ENCODE measurements at places on chromosomes 11 and 22.

GRCh38 chr22:47615051-47615450, 852.6 kb downstream of the TBC1D22A start:
- peak; percentile 43 for DNase-seq

- DNase-seq: no peak
Observed at GRCh38 chr11:114307524-114308203, 11.5 kb downstream of the NNMT start.

- DNase-seq: no peak
Observed at GRCh38 chr11:9192561-9192960, 72.6 kb downstream of the DENND5A start.

DNA sequence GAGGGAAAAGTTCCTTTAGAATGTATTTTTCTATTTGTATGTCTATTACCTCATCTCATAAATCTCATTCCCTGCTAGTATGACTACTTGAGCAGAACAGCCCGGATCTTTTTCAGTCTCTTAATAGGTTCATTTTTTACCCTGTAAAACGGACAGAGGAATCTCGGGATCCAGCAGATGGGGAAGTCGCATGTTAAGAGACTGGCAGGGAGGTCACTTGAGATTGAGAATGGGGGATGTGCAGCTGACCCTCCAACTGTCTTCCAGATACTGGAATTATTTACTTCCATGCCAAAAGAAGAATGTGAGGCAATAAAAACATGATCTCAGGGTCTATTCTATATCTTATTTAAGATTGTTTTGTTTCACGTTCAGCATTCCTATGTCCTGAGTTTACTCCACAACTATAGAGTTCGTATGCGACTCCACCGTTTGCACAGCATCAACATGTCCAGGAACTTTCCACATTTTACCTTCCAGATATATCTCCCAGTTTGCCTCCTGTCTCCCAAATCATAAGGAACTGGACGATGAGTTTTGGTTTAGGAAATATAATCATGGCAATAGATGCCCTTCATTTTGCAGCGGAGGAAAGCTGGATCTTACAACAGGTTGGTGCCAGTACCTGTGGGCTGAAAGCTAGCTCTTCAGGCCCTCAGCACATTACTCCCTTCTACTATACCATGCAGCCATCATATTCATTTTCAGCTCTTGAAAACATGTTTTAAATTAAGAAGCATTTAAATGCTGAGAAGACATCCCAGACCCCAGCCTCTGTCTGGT, 181.5 kb downstream of the MAML2 start:
- DNase-seq: no peak

GRCh38 chr11:33723238-33723881, 12.9 kb downstream of the CD59 start:
- peak; percentile 94 for DNase-seq

- DNase-seq: no peak
Observed at GRCh38 chr11:26929806-26930517, 64.0 kb upstream of the FIBIN start.

DNA sequence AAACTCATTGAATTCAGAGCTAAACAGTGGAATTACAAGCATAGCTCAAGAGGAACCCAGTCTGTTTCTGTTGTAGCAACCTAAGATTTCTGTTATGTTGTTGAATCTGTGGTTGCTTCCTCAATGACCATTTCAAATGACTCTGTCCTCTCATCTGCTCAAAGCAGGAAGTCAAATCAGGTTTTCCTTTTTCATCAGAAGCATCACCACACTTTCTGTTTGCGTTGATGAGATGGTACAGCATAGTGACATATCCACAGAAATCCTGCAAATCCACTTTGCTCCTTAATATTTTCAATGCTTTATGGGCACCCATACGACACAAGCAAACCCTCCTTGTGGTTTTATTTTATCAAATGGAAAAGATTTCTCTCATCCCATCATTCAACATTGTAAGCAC, 12.6 kb upstream of the UCP2 start:
- DNase-seq: no peak

DNA sequence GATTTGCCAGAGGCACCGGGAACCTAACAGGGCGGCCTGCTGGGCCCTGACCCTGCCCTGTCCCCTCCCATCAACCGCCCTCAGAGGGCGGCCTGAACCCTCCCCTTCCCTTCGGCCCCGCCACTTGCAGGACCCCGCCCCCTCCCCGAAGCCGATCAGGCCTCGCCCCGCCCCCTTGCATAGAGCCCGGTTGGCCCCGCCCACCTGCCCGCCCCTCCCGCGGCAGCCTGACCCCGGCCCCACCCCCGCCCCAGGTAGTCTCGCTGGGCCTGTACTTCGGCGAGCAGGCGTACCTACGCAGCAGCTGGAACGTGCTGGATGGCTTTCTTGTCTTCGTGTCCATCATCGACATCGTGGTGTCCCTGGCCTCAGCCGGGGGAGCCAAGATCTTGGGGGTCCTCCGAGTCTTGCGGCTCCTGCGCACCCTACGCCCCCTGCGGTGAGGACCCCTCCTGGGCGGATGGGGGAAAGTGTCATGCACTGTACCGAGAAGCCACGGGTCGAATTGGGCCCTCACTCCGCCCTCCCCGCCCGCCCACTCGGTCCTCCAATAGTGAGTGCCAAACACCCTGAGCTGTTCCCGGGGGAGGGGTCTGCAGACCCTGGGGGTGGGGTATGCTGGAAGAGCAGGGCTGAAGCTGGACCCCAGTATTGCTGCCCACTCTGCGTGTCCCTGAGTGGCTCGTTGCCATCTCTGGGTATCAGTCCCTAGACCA, 94.1 kb downstream of the CACNA1I start:
- DNase-seq: peak; percentile 87

DNA sequence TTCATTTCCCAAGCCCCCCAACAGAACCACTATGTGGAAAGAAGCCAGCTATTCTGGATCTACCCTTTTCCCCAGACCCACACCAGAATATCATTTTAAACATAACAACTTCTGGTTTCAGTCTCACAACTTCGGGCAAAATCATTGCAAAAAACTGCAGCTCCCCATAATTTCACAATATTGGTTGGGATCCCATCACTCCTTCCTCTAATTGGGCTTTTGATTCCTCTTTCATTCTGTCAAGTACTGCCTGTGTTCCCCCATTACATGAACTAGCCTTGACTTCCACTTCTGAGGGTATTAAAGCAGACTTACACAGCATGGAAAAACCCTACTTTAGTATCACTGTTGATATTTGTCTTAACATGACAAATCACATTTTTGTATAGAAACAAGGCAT, 4.1 kb upstream of the APOL3 start:
- DNase-seq: no peak

GRCh38 chr11:29184939-29185890, 831.6 kb downstream of the KCNA4 start:
- DNase-seq: peak; percentile 57

DNA sequence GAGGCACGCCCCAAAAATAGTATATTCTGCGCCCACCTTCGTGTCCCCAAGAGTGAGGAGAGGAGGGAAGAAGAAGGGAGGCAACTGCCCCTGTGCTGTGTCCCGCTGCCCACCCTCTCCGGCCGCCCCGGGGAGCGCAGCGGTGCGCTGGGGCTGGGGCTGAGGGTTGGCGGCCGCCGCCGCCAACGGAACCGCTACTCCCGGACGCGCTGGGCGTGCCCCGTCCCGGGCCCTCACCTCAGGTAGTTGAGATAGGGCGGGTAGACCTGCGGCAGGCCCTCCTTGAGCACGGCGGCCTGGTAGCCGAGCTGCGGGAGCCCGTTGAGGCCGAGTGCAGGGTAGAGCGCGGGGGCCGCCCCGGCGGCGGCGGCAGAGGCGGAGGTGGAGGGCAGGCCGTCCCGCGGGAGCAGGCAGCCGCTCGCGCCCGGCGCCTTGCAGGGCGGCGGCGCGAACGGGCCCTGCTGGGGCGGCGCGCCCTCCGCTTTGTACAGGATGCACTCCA, 2.4 kb downstream of the PGR start:
- DNase-seq: peak; percentile 60

DNA sequence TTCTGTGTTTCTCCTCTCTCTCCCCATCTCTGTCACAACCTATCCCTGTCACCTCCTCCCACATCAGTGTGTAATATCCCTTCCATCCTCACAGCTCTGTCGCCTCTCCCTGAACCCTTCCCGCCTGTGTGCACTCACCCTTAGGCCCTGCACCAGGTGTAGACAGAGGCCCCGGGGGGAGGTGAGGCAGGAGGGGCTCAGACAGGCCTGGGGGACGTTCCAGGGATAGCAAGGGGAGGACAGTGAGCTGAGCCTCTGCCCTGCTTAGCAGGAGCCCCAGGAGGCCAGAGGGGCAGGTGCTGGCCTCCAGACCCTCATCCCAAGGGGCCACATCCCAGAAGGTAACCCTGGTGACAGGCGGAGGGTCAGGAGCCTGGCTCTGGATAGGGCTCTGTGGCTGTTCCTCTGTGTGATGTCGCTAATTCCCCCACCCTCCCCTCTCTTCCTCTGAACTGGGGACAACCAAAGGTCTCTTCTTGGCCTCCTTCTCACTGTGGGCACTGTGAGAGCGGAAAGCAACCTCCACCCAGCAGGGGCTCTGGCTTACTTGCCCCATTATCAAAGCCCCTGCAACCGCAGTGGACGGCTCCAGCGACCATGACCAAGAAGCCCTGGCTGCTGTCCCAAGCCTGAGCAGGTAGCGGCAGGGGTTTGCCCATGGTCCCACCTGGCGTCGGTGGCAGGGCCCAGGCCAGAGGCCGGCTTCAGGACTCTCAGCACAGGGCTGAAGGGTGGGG, 35.7 kb downstream of the KCNJ4 start:
- DNase-seq: peak; percentile 48

GRCh38 chr22:31036671-31037550, 44.2 kb upstream of the SMTN start:
- peak; percentile 55 for DNase-seq

GRCh38 chr11:74948546-74948897, 369 bp downstream of the XRRA1 start:
- DNase-seq: no peak

GRCh38 chr11:30244265-30244664, 13.5 kb downstream of the FSHB start:
- DNase-seq: no peak
